ENCODE measurements at places on chromosomes 6 and 20.

GRCh38 chr6:166655251-166655650 is 28.2 kb upstream of the RPS6KA2 start:
- no peak for DNase-seq

- DNase-seq: no peak
Observed at GRCh38 chr6:63516186-63516944, 55.9 kb upstream of the LOC128125822 start.

- no peak for DNase-seq
Observed at GRCh38 chr20:37218441-37218840, 39.1 kb upstream of the MROH8 start.

DNA sequence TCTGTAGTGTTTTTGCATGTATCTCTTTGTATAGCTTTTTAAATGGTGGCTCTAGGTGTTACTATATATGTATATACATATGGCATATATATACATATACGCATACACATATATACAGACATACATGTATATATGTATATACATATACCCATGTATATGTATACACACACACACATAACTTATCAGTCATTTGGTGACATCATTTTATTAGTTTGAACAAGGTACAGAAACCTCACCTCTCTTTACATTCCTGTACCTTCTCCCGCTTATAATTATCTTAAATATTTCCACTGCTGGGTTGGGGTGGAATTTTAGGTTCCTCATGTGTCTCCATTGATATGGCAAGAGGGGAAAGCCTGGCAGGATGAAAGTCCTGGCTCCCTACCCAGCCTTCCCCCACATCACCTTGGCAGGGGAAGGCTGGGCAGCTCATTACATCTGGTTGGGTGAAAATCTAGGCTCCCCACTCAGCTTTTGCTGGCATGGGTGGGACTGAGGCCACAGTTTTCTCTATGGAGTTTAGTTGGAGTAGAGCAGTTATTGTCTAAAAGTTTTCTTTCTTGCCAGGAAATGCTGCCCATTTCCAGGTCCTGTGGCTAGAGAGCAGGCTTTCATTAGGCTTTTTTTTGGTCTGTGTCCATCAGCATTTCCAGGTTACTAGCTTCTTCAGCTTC is 7.6 kb downstream of the GLO1 start:
- no peak for DNase-seq

DNA sequence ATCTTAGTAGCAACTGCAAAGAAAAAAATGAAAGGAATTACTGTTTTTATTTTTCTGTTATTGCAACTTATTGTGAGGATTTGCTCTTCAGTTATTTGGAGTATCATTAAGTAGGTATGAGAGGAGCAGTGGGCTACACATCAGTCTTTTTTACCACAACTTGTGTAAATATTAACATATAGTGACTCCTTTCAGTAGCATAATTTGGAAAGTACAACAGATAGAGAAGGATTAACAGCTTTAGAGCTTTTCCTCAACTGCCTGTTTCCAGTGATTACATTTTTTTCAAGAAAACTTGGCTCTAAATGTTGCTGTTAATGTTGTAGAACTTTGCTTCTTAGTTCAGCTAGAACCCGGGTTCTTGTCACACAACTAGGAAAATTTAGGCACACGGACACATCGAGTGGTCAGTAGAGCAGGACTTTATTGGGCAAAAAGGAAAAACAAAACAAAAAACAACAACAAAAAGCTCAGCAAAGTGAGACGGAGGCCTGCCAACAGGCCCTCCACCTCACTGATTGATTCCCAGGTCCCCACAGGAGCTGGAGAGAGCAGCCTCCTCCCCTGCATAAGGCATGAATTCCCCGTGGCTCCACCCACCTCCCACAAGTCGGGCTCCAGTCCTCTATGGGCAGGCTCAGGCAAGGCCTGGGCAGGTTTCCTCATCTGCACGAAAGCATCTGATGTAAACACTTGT is 75.1 kb downstream of the ADGRG6 start:
- DNase-seq: peak; percentile 90

Measured in mesendoderm (in vitro differentiated cells).